AG10803 (cell line): ENCODE measurements at places on chromosomes 3 and 15.

- DNase-seq: peak; percentile 18
These were observed 21.3 kb downstream of the KIF9 start for GRCh38 chr3:47261301-47261700.

DNA sequence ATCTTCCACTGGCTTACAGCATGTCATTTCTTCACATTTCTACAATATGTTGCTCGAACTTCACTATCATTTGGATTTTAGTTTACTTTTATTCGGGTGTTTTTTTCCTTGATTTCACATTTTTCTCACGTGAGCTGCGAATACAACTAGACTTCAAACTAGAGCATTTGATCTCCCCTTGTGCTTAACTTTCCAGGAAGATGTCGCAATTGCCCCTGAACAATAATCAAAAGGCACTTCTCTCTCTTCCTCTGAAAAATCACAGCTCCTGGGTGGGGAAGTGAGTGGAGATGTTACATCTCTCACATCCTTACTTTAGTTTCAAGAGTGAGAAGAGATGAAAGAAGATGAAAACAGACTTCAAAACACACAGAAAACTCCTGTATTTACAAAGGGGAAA, 587.9 kb downstream of the TBL1XR1 start:
- no peak for DNase-seq

DNA sequence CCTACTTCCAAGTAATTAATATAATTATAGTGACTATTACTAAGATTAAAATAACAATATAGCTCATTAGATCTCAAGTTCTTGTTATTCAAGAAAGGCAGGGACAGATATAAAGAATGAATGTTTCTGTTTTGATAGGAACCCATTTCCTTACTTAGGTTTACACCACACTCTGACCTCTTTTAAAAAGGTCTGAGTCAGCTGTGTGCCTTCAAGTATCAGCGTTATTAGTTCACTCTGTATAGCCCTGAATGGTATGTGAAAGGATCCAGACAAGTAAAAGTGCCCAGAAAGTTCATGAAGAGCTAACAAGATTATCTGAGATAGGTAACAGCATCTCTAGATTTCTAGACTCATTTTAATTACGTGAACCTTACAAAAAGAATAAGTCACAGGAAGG, 28.9 kb downstream of the PDCD10 start:
- DNase-seq: no peak

GRCh38 chr3:126104028-126104635, 20.2 kb upstream of the SLC41A3 start:
- no peak for DNase-seq

GRCh38 chr15:68789534-68790241, 31.0 kb downstream of the ANP32A start:
- peak; percentile 82 for DNase-seq

DNA sequence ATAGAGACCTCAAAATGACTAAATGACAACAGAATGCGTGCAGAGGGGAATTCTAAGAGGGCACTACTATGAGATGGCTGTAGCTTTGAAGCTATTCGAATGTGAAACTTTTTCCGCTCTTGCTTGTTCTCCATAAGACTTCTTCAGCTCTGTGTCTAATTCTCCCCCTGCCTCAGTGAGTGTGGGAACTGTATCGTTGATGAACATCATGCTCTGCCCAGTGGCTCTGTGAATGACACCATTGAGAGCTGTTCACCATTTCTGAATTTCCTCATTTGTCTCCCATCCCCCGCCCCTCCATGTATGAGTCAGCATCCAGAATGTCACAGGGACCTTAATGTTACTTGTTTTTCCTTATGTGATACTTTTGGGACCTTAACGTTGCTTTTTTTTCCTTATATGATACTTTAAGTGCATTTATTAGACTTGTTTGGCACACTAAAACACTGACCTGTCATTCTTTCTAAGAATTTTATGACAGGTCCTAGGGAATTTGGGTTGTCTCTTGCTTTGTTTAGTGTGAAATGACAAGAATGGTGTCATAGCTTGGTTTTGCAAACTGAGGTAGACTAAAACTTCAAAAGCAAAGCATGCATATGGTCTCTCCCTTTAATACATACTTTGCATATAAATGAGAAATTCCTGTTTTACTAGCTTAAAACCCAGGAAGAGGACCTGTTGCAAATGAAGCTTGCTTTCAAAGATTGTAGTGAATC, 99.6 kb downstream of the FNDC3B start:
- DNase-seq: no peak

DNA sequence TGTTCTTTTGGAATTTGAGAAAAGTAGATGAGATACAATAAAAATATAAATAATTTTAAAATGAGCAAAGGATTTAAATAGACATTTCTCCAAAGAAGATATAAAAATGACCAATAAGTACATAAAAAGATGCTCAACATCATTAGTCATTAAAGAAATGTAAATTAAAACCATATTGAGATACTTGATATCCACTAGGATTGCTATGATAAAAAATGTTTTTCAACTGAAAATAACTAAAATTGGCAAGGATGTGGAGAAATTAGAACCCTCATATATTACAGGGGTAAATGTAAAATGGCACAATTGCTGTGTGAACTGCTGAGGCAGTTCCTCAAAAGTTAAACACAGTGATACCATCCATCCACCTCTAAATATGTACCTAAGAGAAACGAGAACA, 38.8 kb downstream of the LRRFIP2 start:
- DNase-seq: no peak

DNA sequence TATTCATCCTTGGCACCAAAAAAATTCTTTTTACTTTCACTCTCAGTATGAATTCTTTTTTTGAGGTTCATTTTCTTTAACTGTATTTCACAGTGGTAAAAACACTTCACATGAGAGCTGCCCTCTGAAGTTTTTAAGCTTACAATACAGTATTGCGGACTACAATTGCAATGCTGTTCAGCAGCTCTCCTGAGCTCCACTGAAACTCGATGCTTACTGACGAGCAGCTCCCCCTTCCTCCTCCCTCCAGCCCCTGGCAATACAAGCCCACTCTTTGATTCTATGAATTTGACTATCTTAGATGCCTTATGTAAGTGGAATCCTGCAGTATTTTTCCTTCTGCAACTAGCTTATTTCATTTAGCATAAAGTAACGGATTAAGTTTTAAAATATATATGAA, 183.4 kb downstream of the ADAMTS17 start:
- no peak for DNase-seq

- no peak for DNase-seq
These were observed 68.1 kb downstream of the EPHB3 start for GRCh38 chr3:184629555-184630160.

- peak; percentile 54 for DNase-seq
These were observed 277.4 kb downstream of the ROBO1 start for GRCh38 chr3:79490165-79491028.

DNA sequence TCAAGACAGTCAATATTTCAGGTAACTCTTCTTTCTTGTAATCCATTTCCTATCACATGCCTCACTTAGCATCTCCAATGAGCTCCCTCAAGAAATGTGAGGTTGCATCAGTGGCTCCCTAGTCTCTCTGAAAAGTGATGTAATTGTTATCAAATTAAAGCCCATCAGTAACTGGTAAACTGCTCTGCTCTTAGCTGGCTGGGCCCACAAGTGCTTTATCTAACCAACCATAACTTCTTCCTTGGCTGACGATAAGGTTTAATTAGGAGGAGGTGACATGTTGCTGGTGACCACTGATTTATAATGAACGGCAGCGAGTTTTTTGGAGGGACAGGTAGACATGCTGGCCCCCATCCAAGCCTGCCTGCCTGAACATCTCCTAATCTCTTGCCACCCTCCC, 79.6 kb downstream of the RTP4 start:
- no peak for DNase-seq

GRCh38 chr3:170553788-170554757, 31.8 kb downstream of the SLC7A14 start:
- DNase-seq: peak; percentile 24

- DNase-seq: peak; percentile 76
These were observed 48.7 kb upstream of the IREB2 start for GRCh38 chr15:78389322-78389721.

DNA sequence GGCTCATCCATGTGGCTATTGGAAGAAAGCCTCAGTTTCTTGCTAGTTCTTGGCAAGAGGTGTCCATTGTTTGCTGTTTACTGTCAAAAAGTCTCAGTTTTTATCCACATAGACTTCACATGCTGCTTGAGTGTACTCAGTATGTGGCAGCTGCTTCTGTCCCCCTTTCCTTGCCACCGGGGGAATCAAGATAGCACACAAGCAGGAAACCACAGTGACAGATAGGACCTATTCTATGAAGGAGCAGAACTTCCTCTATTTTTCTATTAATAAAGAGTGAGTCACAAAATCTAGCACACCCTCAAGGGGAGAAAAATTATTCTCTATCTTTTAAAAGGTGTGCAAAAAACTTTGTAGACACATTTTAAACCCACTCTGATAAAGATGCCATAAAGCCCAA, 121.4 kb upstream of the GMNC start:
- DNase-seq: no peak

GRCh38 chr3:128188956-128189355, 35.7 kb downstream of the EEFSEC start:
- no peak for DNase-seq

DNA sequence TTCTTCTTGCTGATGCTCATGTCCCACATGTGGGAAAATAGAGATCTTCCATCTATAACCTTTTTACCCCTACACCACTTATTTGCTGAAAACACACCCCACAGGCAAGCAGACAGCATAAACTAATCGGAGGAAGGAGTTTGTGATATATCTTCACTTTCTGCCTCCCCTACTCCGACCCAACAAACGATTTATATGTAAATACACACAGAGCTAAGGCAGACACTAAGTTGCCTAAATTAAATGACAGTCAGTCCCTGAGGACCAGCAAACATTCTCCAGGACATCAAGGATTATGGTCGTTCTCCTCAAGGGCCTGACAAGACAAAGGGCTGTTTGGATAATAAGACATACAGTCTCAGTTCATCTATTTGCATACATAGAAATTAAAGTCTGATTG, 552.5 kb downstream of the ROBO1 start:
- DNase-seq: no peak

- no peak for DNase-seq
These were observed 201.4 kb upstream of the CTNNB1 start for GRCh38 chr3:40997711-40998519.

GRCh38 chr3:97996988-97997387, 24.8 kb upstream of the RIOX2 start:
- no peak for DNase-seq

DNA sequence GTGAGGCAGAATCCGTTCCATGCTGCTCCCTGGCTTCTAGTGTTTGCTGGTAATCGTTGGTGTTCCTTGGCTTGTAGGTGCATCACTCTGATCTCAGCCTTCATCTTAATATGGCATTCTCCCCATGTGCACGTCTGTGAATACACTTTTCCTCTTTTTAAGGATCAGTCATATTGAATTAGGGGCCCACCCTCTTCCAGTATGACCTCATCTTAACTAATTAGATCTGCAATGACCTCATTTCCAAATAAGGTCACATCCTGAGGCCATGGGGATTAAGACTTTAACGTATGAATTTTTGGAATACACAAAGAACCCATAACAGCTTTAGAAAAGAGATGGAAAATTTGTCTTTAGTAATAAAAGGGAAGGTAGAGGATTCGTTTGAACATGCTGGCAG, 34.1 kb upstream of the MASP1 start:
- no peak for DNase-seq

GRCh38 chr3:189636048-189636447, 4.9 kb downstream of the TP63 start:
- no peak for DNase-seq

GRCh38 chr15:100986158-100986896, 67.2 kb downstream of the LRRK1 start:
- DNase-seq: no peak

DNA sequence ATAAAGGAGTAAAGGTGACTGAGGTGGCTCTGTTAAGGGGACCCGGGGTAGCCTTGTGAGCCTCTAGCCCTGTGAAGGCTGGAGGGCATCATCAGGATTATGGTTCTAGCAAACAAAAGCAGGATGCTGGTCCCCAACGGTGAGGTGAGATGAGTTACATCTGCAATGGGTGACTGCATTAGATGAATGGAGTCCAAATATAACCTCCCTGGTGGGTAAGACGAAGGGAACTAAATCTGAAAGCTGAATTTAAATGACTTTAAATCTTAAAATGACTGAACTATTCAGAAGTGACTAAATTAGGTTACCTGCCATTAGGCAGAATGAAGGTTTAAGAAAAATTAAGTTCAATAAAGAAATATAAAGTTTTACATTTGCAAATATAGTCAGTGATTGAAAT, 4.6 kb upstream of the HLTF start:
- DNase-seq: no peak

GRCh38 chr3:165159760-165160421, 36.3 kb downstream of the SLITRK3 start:
- DNase-seq: no peak

- no peak for DNase-seq
These were observed 300.0 kb downstream of the IGSF11 start for GRCh38 chr3:118734664-118735063.

- DNase-seq: peak; percentile 50
These were observed 11.5 kb downstream of the NUDT16 start for GRCh38 chr3:131393051-131393450.

- DNase-seq: no peak
These were observed 15.4 kb downstream of the PDHB start for GRCh38 chr3:58418227-58418626.

DNA sequence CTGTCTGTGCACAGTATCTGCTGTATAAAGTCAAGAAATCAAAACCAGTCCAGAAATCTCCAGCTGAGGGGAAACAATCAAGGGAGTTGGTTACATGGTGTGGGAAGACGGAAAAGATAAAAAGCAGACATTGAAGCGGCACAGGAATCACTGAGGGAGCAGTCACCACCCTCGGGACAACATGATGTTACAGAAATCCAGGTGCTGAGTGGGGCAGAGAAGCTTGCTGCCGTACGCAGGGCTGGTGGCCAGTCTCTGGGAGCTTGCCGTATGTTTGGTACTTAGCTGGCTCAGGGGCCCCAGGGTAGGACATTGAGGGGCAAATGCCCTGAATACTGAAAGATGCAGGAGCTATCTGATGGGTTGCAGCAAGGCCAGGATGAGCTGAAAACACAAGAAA, 237.9 kb downstream of the EDEM1 start:
- no peak for DNase-seq

- DNase-seq: no peak
These were observed 109.3 kb downstream of the GMPS start for GRCh38 chr3:155979746-155980145.

GRCh38 chr3:101676765-101677435, at the start of gene ZBTB11:
ZBTB11 (minus strand) TSS chr3:101677132; CDS start chr3:101676914, 218 bp downstream.
- peak; percentile 100 for DNase-seq

DNA sequence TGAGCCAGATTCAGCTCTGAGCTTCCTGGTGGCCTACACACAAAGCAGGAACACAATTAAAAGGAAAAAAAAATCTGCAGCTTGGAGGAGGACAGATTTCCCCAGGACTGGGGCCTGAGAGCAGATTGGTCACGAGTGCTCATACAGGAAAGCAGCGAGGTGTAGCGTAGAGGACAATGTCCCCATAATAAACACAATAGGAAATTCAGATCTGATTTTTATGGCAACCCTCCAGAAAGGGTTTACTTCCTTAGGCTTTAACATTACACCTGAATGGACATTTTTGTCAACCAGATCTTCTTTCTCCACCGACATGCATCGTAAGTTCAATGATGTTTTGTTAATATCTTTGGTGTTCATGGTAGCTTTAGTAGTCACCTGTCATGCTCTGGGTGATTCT, 23.3 kb downstream of the SLC6A20 start:
- no peak for DNase-seq
